ENCODE measurements at places on chromosomes 4 and X.

DNA sequence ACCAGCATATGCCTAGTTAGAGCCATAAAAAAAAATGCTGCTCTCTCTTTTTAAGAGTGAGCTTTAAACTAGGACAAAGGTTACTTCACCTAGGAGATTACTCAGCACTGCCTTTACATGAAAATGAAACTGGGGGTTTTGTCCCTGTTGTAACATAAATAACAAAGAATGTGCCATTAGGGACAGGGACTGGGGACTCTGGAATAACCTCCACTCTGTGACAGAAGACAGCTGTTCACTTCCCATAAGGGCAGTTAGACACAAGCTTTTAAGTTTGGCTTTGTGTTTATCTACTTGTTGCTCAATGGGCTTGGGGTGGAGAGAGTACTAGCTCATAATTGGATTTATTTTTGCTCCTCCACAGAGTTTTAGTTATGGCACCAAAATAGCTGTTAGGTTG lies 11.9 kb downstream of the ENPEP start:
- DNase-seq, result no peak

DNA sequence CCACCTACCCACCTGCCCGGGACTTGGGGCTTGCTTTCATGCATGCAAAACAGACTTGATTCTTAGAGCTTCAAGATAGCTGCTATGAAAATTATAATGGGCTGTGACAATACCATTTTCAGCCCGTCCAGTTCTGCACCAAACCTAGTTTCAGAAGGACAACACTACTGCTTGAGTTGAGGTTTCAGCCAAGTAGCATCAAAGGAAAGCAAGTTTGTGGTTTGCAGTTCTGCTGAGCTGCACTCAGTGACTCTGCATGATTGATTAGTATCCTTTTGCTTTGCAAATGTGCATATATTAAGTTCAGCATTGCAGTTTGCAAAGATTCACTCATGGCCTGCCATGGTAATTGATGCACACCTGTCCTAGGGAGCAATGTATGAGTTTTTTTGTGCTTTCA lies 442.7 kb downstream of the RPA4 start:
- no peak for DNase-seq

- DNase-seq, result no peak
Measured at GRCh38 chr4:77043507-77044136, 32.2 kb downstream of the CCNI start.

GRCh38 chr4:72942565-72942964 lies 127.0 kb downstream of the COX18 start:
- no peak for DNase-seq

- no peak for DNase-seq
Measured at GRCh38 chr4:128338634-128339355, 51.2 kb upstream of the PGRMC2 start.

GRCh38 chrX:119755981-119756533 lies 2.3 kb upstream of the SOWAHD start:
- DNase-seq, result no peak

DNA sequence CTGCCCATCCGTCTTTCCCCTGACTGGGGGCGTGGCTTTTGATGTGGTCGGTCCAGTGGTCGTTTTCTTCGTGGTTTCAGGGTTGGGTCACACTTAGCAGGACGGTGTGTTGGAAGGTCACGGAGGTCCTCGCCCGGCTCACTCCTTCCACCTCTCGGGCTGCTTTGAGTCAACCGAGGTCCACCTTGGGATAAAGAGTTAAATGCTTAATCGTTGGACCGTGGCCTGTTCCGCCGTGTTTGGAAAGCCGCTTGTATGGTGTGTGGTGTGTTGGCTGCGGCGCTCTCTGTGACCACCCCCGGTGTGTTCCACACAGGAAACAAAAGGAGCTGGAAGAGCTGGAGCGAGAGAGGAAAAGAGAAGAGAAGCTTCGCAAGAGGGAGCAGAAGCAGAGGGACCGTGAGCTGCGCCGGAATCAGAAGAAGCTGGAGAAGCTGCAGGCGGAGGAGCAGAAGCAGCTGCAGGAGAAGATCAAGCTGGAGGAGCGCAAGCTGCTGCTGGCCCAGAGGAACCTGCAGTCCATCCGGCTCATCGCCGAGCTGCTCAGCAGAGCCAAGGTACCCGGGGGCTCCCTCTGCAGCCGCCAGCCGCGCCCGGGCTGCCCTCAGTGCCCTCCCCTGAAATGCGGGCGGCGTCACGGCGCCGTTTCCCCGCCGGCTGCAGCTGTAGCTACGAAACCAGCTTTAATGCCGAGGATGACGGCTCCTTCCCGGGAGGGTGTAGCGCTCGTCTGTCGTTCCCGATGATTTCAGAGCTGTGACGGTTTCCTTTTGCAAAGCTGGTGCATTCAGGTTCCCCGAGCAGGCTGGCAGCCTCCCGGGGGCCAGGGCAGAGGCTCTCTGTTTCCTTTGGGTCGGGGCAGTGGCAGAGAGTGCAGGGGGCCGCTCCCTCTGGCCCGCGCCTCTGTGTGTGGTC lies 7.7 kb downstream of the AKAP17A start:
- DNase-seq, result no peak

DNA sequence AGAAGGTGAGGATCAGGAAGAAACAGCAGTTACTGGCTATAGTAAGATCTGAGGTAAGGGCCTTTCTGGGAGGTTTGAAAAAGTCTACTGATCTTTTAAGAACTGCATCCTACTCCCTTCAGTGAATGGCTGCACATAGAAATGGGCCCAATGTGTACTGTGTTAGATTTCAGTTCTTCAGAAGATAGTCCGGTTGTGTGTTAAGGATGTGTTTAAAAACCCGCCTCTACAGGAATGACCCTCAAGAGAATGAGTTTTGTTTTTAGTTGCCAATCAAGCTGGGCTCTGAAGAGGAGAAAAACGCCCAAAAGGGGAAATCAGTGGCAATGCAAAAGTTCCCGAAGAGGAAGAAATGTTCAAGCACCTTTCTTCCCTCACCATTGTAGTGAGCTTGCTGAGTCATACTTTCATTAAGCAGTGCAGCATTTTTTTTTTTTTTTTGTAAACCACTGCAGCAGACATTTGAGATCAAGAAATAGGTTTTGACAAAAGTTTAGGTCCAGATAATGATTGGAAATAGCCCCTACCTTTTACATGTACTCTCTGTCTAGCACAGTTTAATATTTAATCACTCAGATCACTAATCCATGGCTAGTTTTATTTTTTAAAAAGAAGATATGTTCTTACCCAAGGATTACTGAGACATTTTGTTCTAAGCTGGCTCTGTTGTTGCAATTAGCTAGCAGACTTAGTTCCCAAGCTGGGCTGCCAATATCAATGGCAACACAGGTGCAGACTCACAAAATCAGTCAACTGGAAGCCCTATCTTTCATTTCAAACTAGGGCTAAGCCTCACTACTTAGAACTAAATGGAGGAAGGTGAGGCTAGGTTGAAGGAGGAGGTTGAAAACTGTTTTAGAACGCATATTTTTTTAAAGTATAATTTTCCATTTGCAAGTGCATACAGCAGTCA lies 7.0 kb upstream of the TRPC5OS start:
- no peak for DNase-seq

DNA sequence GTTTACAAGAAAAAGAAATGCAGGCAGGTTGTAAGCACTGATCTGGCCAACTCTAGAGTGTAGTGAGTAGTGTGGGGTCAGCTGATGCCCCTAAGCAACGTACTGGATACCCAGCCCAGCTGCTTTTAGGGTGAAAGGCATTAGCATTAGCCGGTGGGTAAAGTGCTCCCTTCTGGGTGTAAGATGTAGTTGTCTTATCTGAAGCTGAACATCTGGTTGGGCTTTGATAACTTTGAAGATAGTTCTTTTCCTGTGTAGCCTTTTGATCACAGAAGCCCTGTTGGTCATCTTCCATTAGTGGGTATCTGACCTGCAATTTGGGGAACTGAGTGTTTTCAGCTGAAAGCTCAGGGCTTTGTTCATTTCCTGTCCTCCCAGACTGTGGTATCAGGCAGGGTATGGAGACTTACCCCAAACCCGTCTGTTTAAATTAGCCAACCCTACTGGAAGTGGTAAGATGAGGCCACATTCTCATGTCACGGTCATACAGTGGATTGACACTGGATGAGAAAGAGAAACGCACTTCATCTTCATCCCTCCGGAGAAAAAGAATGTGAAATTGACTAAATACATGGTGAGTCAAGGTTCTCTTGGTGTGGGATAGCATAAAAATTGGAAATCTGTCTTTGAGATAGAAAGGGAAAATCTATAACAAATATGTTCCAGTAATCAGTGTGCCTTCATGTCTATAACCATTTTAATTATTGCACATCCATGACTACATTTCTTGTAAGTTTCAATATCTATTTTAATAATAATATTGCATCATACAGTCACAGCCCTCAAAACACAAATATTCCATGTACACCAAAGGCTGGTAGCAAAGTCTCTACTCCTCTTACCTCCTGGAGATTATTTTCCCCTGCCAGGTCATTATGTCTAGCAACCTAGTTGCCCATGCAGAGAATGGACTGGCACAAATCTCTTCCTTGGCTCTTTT lies 8.7 kb downstream of the RHOH start:
- DNase-seq, result no peak

- DNase-seq, result no peak
Measured at GRCh38 chr4:162847945-162848549, 318.6 kb downstream of the NAF1 start.

DNA sequence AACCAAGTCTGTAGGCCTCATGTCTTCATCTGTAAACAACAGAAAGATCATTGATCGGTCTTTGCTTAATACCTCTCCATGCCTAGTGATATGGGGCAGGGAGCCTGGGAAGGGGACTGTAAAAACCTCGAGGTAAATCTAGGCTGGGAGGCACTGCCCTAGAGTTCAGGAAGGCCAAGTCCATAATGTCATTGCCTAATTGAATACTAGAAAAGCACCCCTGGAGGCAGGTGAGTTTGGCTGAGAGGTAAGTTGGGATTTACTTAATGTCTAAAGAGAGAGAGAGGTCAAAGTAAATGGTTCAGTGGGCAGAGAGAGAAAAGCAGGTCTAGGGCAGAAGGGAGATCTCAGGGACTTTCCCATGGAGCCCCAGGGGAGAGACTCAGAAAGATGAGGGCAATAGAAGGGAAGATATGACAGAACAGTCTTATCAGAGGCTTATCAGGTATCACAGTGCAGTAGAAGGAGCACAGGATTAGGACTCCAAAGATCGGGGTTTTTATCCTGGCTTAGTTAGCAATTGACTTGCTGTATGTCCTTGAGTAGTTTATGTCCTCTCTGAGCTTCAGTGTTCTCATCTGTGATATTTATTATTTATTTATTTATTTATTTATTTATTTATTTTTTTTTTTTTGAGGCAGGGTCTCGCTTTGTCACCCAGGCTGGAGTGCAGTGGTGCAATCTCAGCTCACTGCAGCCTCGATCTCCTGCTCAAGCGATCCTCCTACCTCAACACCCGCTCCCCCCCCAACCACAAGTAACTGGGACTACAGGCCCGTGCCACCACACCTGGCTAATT lies 85.2 kb downstream of the SLC16A2 start:
- no peak for DNase-seq

DNA sequence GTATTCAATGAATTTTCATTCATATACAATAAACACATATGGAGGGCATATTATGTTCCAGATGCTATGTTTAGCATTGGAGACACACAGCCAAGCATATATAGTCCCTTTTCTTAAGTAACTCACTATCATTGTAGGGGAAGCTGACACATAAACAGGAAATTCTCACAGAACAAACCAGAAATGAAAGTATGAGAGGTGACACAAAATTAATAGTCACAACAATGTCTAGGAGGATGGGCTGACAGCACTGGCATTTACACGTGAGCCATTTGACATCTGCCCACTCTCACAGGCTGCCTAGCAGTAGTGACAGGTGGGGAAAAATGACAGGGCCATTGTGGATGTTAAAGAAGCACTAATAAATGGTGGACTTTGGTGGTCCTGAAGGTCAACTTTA lies 2.6 kb upstream of the CNOT6L start:
- no peak for DNase-seq

DNA sequence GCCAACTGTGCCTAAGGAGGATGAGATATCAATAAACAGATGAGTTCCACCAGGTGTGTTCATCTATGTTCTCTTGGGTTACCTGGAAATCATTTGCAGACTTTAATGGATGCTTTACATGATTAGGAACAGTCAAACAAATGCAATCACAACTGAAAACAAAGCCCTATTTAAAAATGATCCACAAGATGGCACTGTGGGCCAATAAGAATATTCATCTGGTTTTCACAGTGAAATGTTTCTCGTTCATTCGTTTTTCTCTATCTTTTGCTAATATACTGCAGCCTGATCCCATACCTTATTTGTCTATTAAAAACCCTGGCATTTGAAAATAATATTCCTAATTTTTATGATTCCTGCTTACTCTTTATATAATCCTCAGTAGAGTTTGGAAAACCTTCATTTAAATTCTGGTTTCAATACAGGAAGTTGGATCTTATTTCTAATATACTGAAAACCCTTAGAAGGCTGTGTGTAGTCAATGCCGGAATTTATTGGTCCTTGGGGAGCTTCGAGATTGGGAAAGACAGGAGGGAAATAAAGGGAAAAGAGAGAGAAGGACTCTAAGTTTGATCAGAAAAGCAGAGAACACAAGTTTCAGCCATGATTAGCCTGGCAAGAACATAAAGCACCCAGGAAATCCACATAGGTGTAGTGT lies 63.8 kb upstream of the TAPT1 start:
- peak; percentile 21 for DNase-seq

DNA sequence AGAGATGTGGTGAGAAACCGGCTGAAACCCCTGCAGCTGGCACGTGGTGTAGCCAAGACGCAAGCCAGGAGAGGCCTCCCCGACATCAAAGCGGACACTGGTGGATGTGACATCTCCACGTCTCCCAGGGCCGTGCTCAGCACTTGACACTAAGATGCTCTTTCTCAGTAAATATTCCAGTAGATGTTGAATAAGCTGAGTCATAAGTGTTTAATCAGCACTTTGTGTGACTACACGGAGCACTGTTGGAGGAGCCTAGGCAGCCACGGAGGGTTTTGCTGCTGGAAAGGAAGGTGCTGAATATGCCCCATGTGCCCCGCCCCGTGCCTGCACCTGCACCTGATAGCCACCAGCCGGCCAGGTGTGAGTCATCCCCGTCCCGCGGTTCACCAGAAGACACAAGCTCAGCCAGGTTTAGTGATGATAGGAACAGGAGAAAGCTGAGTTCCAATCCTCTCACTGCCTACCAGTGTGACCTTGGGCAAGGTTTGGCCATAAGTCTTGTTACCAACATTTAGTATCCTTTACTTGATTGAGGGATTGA lies 29.0 kb upstream of the C4orf50 start:
- peak; percentile 5 for DNase-seq

GRCh38 chrX:39304746-39305145 lies 503.5 kb downstream of the MID1IP1 start:
- DNase-seq, result no peak

- peak; percentile 0 for DNase-seq
Measured at GRCh38 chrX:141934059-141934641, 30.5 kb downstream of the MAGEC1 start.

GRCh38 chrX:116413273-116413672 lies 23.1 kb upstream of the SLC6A14 start:
- DNase-seq, result peak; percentile 0

- no peak for DNase-seq
Measured at GRCh38 chr4:166091146-166091545, 218.1 kb downstream of the TLL1 start.
